ENCODE measurements at places on chromosomes 2 and 18.
A peak's percentile ranks its signal among the peaks of the same experiment; 100 is the strongest.

DNA sequence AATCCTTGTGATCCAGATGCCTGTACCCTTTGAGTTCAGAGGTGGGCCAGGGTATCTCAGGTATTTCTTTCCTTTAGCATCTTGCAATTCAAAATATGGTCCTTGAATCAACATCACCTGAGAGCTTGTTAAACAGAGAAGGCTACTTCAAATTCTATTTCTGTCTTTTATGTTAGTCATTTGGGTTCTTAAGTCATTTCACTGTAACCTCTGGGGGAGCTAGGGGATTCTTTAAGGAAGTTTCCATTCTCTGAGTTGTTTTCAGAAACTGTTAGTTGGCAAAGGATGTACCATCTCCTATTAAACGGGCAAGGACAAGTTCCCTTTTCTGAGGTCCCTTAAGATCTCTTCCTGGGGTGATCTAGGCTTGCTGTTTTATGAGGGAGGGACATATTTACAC is 16.6 kb downstream of the CFLAR start:
- DNase-seq: no peak

DNA sequence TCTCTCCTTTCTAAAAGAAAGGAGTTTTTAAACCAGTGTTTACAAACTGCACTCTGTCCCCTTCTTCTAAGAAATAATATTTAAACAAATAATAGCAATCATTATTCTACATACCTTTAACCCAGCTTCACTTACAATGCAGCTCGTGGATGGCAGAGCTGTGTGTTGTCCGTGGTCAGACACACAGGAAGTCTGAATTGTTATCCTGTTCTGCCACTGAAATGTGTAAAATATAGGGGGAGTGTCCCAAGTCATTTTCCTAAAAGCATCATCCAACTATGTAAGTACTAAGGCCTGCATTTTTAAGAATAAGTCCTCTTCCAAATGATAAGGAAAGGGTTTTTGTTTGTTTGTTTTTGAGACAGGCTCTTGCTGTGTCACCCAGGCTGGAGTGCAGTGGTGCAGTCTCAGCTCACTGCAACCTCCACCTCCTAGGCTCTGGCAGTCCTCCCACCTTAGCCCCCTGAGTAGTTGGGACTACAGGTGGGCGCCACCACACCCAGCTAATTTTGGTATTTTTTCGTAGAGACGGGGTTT is 2.7 kb upstream of the PPP4R1 start:
- no peak for DNase-seq

- DNase-seq: no peak
These were observed 558.2 kb upstream of the PIK3C3 start for GRCh38 chr18:41396861-41397260.

GRCh38 chr18:54968807-54969206 is 9.5 kb upstream of the CCDC68 start:
- DNase-seq: no peak

- DNase-seq: no peak
These were observed 86.6 kb upstream of the EPC2 start for GRCh38 chr2:148557844-148558436.

DNA sequence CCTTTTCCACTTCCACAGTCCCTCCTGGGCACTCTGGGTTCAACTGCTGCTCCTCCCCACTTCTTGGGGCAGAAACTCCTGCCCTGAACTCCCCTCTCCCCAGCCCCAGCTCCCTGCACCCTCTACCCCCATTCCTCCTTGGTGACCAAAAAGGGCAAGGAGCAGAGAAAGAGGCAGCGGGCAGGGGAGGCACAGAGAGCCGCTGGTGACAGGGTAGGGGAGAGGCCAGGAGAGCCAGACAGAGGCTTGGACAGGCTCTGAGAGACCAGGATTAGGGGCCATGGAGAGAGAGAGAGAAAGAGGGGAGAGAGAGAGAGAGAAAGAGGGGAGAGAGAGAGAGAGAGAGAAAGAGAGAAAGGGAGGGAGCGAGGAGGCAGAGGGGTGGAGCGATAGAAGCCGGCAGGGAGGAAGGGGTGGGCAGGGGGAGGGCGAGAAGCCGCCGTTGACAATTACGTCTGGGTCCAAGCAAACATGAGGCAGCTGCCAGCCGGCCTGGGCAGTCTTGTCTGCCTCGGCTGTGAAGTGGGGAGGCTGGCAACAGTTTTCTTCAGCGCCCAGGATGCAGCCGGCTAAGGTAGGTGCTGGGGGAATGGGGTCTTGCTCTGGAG is at the start of gene KCNIP3:
Gene KCNIP3, plus strand, starts transcription at position 468 of the 608 bp plus-strand sequence. Its CDS starts 92 bp downstream, at position 560.
- DNase-seq: no peak

- DNase-seq: no peak
These were observed 176.2 kb downstream of the TRABD2A start for GRCh38 chr2:84704505-84705244.

DNA sequence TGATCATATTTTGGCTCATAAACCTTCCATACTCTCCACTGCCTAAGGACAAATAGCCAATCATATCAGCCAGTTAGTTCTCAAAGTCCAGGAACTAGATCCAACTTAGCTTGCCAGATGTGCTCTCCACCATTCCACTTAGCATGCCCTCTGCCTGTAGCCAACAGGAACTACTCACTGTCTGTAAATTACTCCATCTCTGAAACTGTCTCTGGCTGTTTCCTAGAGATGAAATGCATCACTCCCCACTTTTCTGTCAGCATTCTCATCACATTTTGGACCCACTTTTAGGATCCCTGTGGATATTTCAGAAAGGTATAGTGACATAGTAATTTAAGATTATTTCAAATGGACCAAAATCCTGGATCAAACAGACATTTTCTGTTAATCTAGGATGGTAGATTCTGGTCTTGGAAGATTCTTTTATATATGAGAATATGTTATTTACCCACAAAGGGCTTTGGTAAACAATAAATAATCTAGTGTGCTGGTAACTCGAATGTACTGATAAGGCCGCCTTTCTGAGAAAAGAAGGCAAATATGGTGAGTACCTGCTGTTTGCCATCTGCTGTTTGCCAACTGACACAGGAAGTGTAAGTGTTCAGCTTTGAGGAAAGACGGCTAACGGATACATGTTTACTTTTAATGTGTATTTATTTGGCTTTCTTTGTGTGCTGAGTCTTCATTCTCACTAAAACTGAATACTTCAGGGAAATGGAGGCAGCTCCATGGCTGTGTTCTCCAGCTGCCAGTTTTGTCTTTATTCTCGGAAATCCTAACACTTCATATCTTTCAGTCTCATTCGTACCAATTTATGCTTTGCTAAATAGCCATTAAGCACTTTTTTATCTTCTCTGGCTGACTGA is 79.5 kb downstream of the EVA1A start:
- peak; percentile 63 for DNase-seq

GRCh38 chr2:233248999-233249398 is 2.5 kb upstream of the ATG16L1 start:
- DNase-seq: no peak

- no peak for DNase-seq
These were observed 120.9 kb downstream of the PTGR3 start for GRCh38 chr18:75088021-75088506.

DNA sequence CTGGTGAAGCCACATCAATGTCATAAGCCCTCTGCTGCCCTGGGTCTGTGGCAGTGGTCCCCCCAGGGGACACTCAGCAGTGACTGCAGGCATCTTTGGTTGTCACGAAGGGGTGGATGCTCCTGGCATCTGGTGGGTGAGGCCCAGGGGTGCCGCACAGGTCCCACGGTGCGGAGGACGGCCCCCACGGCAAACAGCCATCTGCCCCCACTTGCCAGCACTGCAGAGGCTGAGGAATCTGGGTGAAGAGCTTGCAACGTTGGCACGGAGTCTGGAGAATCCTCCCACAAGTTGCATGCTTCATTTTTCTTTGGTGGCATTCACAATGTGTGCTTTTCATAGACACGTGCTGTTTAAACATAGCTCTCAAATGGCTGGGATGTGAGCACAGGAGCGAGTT is 105.1 kb upstream of the PXDN start:
- no peak for DNase-seq

DNA sequence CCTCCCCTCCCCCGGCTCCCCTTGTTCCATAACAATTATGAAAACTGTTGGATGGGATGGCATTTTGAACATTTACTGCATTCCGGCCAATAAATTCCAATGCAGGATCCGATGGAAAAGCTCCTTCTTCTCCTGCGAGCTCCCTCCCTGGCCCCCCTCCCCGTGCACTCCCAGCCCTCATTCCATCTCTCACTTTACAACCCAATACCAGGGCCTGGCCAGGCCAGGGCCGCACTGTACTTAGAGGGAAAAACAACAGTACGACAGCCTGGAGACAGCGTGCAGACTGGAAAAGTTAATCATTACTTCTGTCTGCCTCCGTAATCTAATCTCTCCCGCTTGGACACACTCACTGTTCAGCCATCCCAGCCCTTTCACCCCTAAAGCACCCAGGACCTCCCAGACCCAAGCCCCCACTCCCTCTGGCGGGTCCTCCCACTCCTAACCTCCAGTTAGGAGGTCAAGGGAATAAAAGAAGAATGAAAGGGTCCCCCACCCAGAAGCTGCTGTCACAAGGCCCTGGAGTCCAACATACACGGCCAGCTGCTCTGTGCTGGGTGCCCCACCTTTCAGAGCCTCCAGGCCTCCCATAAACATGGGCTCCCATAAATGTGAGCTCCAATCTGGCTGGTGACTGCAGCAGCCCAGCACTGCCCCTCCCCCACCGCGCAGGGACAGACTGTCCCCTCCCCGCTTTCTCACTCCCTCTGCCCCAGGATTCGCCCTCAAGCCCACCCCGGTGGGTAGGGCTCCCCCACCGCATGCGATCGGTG is 20.6 kb downstream of the SMAD7 start:
- peak; percentile 62 for DNase-seq

DNA sequence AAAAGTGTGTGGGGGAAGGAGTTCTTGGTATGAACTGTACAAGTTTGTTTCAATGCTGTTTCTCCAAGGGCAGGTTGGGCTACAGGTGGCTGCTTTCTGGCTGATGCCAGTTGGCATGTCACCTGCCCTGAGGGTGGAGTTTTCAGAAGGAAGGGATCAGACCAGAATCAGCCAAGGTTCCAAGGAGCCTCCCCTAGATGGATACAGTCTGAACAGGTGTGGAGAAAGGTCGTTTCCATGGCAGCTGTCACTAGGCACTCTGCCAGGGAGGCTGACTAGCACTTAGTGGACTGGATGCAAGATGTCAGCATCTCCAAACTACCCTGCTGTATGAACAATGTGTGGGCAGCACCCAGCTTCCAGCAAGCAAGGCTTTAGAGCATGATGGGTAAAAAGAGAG is 444.4 kb upstream of the HNRNPA3 start:
- no peak for DNase-seq

DNA sequence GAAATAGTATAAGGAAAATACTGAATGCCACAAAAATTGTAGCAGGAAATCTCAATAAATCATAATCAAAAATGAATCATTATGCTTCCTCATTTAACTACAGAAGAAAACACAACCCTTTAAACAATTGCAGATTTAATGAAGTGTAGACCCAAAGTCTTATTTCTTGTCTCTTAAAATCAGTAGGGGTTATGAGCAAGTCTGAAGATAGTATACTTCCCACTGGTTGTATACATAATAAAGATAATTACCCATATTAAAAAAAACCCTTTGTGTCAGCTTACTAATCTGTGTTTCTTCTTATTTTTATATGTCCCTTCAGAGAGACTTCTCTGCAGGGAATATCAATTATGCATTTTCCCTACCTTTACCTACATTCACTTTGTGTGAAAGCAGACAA is 504.7 kb downstream of the ERBB4 start:
- DNase-seq: no peak

- DNase-seq: no peak
These were observed 53.5 kb upstream of the ASPRV1 start for GRCh38 chr2:70014959-70015358.

GRCh38 chr2:33810046-33810835 is 211.1 kb upstream of the FAM98A start:
- DNase-seq: peak; percentile 60

DNA sequence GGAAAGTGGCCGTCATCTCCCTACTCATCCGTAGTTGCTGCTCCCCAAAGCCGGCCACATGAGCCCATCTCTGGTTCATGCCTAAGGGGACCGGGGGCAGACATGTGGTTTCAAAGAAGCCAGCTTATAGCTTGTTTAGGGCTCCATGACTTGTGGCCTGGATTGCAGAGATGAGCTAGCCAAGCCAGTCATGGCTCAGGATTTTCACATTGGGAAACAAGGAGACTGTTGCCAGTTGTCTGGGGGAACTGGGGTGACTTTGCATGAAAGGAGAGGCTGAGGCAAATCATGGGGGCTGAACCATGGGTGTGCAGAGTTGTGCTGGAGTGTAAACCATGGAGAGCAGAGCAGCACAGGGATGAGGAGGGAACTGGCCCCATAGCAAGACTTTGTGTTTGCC is 183.0 kb upstream of the APCDD1 start:
- DNase-seq: no peak

DNA sequence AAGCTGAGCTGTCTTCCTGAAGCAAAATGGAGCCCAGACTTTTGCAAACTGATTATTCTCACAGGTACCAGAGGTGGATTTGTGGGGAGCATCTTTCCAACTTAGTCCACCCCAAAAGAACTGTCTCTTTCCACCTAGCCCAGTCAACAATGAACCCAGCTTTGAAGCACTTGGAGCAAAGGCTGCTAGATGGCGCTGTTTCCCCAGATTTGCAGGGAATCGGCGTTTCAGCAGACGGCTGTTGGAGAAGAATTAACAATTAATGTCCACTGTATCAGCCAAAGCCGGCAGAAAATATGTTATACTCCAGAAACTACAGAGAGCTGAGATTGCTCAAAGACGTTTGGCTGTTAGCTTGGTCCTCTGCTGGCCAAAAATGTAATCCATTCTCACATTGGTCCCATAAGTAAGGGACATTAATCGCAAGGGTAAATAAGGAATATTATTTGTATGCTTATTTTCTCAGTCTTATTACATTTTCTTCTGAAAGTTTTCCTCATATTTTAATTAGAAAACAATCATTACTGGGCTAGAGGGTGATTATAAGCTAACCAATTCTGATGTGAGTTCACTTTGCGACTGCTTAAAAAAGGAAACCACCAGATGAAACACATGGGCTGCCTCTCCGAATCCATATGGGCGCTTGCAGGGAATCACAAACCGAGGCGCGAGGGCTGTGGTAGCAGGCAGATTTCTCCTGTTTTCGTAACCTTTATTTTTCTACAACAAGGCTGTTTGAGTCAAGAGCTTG is 423.8 kb upstream of the MEX3C start:
- DNase-seq: peak; percentile 68

GRCh38 chr2:50509852-50510251 is 522.1 kb downstream of the NRXN1 start:
- no peak for DNase-seq

- no peak for DNase-seq
These were observed 183.4 kb upstream of the SETBP1 start for GRCh38 chr18:44497311-44497710.

Data from SK-MEL-5 (cell line).